ENCODE measurements at places on chromosomes 6 and 20. TPM values are rescaled to one million over a fixed set of nuclear protein-coding genes. Genes with fewer than 3 reads are reported as not detected.

DEFB124 gene
- polyA plus RNA-seq, result not detected

ANKRD6 gene
- 6.7 TPM for polyA plus RNA-seq

KPNA5 gene
- polyA plus RNA-seq, result 3.1 TPM

SOBP gene
- 10.4 TPM for polyA plus RNA-seq

CST3 gene
- 1,076 TPM for polyA plus RNA-seq

FRK gene
- polyA plus RNA-seq, result 1.00 TPM

TRDN gene
- 175 TPM for polyA plus RNA-seq

RIN2 gene
- 16.8 TPM for polyA plus RNA-seq

SRSF12 gene
- polyA plus RNA-seq, result 0.14 TPM

VWA7 gene
- 3.2 TPM for polyA plus RNA-seq

ECT2L gene
- polyA plus RNA-seq, result 0.23 TPM

SNAP25 gene
- polyA plus RNA-seq, result 1.8 TPM

PGC gene
- 1.00 TPM for polyA plus RNA-seq

CDH26 gene
- polyA plus RNA-seq, result 0.88 TPM

CRISP3 gene
- not detected for polyA plus RNA-seq

SIRPB1 gene
- 0.63 TPM for polyA plus RNA-seq

TNFRSF6B gene
- 2.7 TPM for polyA plus RNA-seq

PPP1R16B gene
- polyA plus RNA-seq, result 4.9 TPM

C20orf144 gene
- polyA plus RNA-seq, result 0.05 TPM

SIRPA gene
- polyA plus RNA-seq, result 19.5 TPM

DYNLT2 gene
- polyA plus RNA-seq, result 1.2 TPM

ADGRF5 gene
- polyA plus RNA-seq, result 23.9 TPM

CGA gene
- 0.41 TPM for polyA plus RNA-seq

PSMG4 gene
- 16.7 TPM for polyA plus RNA-seq

HLA-DQA2 gene
- not detected for polyA plus RNA-seq

ETV7 gene
- polyA plus RNA-seq, result 0.18 TPM

CLPSL1 gene
- not detected for polyA plus RNA-seq

SLC4A11 gene
- 0.36 TPM for polyA plus RNA-seq

TTBK1 gene
- 0.29 TPM for polyA plus RNA-seq

SNX21 gene
- 23.5 TPM for polyA plus RNA-seq

BHLHE23 gene
- not detected for polyA plus RNA-seq

EBF4 gene
- polyA plus RNA-seq, result 4.8 TPM

COL9A3 gene
- polyA plus RNA-seq, result 13.0 TPM

CTAGE9 gene
- polyA plus RNA-seq, result not detected

MMP24 gene
- 0.27 TPM for polyA plus RNA-seq

SPATS1 gene
- polyA plus RNA-seq, result not detected

GUCA1A gene
- polyA plus RNA-seq, result not detected

KIF25 gene
- polyA plus RNA-seq, result 0.25 TPM

NKAIN4 gene
- not detected for polyA plus RNA-seq

EFCAB8 gene
- polyA plus RNA-seq, result not detected

VSTM2L gene
- polyA plus RNA-seq, result 122 TPM

OLIG3 gene
- polyA plus RNA-seq, result not detected

MLN gene
- polyA plus RNA-seq, result not detected

RIPPLY2 gene
- 0.45 TPM for polyA plus RNA-seq

TRIM39 gene
- 6.9 TPM for polyA plus RNA-seq

GTSF1L gene
- not detected for polyA plus RNA-seq

VGLL2 gene
- polyA plus RNA-seq, result 1.8 TPM

FAM217B gene
- polyA plus RNA-seq, result 5.5 TPM

POU5F1 gene
- polyA plus RNA-seq, result 0.57 TPM

BPI gene
- polyA plus RNA-seq, result 0.07 TPM

PPIL1 gene
- polyA plus RNA-seq, result 75.6 TPM

MSH5 gene
- 1.8 TPM for polyA plus RNA-seq

CD83 gene
- polyA plus RNA-seq, result 1.8 TPM

GHRH gene
- 19.5 TPM for polyA plus RNA-seq

AURKA gene
- polyA plus RNA-seq, result 5.9 TPM
